Temporal lobe (tissue), 4 donors: ENCODE measurements at places on chromosomes 11 and 22. TPM values are rescaled to one million over a fixed set of nuclear protein-coding genes. Genes with fewer than 3 reads are reported as not detected.

Gene OR52E8
- total RNA-seq = not detected

Gene ROM1
- total RNA-seq = 1.7 TPM

Gene CCDC89
- 0.25 TPM for total RNA-seq

Gene BTBD18
- not detected for total RNA-seq
